Activated naive CD8-positive, alpha-beta T cell treated with anti-CD3 and anti-CD28 coated beads, Interleukin-2, amount 10 ng/mL, durations not matched to agents 7 days and 5 days (primary cell): ENCODE measurements at places on chromosomes 5 and 9. TPM values are rescaled to one million over a fixed set of nuclear protein-coding genes. Genes with fewer than 3 reads are reported as not detected.

DNA sequence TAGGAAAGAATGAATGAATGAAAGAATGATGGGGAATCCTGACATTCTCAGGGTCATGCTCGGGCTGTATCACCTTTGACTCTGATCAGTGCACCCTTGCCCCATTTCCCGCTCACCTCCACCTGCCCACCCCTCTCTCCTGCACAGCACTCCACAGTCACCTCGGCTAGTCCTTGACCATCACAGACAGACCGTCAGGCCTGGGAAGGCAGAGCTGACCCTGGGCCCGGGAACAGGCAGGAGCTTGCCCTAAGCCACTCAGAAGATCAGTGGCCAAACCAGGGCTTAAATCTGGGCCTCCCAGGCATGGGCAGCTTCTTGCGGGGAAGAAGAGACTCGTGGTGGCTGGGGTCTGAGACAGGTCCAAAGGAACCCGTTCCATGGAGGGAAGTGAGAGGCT lies 3.6 kb downstream of the ST6GALNAC6 start:
- DNase-seq = no peak

CDH9 gene
- total RNA-seq = not detected

OLFML2A gene
- total RNA-seq = not detected

DNA sequence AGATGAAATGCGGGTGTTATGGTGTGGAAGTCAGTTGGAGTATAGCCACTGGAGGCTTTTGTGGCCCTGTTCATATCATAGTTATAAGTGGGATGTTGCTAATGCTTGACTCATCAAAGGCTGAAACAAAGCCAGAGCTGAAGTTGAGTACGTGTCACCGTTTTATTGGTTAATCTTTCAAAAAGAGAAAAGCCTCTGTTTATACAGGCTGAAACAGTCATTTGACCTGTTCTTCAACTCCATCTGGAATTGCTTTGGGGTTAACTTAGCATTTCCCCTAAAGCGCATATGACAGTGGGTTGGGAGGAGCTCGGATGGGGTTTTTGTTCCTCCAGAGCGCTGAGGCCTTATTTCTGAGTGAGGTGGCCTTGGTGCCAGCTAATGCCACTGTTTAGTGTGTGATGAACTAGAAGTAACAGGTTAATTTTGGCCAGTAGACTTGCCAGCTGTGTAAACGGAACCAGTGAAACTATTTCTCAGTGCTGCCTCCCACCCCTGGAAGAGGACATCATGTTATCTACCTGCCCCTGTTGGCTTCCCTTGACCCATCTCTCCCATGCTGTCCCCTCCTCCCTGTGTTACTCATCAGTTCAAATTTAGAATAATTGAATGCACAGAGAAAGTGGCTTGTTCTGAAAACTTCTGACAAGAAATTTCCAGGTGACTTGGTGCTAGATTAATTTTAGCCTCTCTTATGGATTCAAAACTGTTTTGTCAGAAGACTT lies 34.2 kb downstream of the MTAP start:
- DNase-seq = no peak

DNA sequence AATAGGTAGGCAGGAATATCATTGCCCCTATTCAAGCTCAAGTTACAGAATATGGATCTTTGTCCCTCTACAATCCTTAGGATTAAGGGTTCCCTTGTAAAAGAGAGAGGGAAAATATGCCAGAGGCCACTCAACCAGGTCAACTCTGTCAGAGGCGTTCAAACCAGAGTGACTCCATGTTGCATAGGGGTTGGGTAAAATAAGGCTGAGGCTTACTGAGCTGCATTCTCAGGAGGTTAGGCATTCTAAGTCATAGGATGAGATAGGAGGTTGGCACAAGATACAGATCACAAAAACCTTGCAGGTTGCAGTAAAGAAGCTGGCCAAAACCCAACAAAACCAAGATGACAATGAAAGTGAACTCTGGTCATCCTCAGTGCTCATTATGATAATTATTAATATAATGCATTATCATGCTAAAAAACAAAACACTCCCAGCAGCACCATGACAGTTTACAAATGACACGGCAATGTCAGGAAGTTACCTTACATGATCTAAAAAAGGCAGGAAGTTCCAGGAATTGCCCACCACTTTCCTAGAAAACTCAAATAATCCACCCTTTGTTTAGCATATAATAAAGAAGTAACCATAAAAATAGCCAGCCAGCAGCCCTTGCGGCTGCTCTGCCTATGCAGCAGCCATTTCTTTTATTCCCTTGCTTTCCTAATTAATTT lies 64.8 kb downstream of the ERP44 start:
- no peak for DNase-seq

DNA sequence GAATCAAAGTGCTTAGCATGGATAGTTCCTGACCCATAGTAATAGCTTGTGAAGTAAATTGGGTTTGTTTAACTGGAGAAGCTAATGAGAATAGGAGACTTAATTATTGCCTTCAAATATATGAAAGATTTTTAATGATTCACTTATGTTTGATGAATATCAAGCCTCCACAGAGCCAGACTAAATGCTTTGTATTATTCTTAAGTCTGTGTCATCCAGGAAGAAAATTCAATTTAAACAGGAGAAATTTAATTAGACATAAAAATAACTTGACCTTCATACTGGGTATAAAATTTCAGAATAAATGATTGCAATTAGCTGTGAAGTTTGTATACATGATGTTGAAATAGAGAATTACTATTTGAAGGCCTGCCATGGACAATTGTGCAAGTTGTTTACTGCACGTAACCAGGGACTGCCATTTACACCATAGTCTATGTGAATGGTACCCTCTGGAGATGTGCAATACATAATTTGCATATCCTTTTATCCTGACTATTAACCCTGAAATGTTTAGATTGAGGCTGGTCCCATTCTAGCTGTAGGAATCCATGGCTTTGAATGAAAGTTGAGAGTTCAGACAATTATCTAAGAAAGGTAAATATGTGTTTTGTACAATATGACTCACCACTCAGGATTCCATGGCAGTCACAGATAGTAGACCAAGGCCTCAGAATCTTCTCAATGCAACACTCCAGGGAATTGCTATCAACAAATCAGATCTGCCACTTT lies 133.5 kb upstream of the IL12B start:
- DNase-seq = no peak

DAB2IP gene
- total RNA-seq = 0.25 TPM

- DNase-seq = no peak
Observed at GRCh38 chr5:170218726-170219125, 14.1 kb upstream of the C5orf58 start.

- no peak for DNase-seq
Observed at GRCh38 chr5:137275083-137275482, 224.0 kb downstream of the SPOCK1 start.

FOXE1 gene
- not detected for total RNA-seq

- no peak for DNase-seq
Observed at GRCh38 chr9:89153232-89154017, 25.2 kb downstream of the SHC3 start.

AGXT2 gene
- not detected for total RNA-seq

GDNF gene
- not detected for total RNA-seq

S1PR3 gene
- not detected for total RNA-seq

- DNase-seq = no peak
Observed at GRCh38 chr9:81374459-81375186, 314.7 kb downstream of the TLE1 start.

- no peak for DNase-seq
Observed at GRCh38 chr9:118439441-118439840, 735.2 kb downstream of the TLR4 start.

GRCh38 chr5:174319551-174319950 lies 274.0 kb downstream of the NSG2 start:
- no peak for DNase-seq
